ENCODE measurements at places on chromosomes 7 and 10. TPM values are rescaled to one million over a fixed set of nuclear protein-coding genes. Genes with fewer than 3 reads are reported as not detected.

Gene LLCFC1
- total RNA-seq, result not detected

Gene MAGI2
- total RNA-seq, result 0.46 TPM

Gene FIGNL1
- total RNA-seq, result 17.8 TPM

Gene MARCHF5
- total RNA-seq, result 34.7 TPM

Gene GIMAP7
- not detected for total RNA-seq

Gene AEBP1
- total RNA-seq, result not detected

Gene MACC1
- not detected for total RNA-seq

Gene CDK5
- 37.1 TPM for total RNA-seq

Gene MKI67
- total RNA-seq, result 54.3 TPM

Gene C10orf90
- 3.5 TPM for total RNA-seq

Gene TMEM273
- not detected for total RNA-seq

Gene MRPS17
- 26.6 TPM for total RNA-seq

Gene FAM13C
- total RNA-seq, result 0.06 TPM

Gene VGF
- 26.2 TPM for total RNA-seq

Gene ASZ1
- not detected for total RNA-seq

Gene WDR86
- 0.38 TPM for total RNA-seq

Gene MYH16
- total RNA-seq, result 0.56 TPM

Gene ZNF680
- 2.4 TPM for total RNA-seq

Gene JCAD
- total RNA-seq, result 8.2 TPM

Gene SEMA4G
- 8.0 TPM for total RNA-seq

All from A549 treated with CORT108297 at 1 μM for 4 hours (cell line).